Naive thymus-derived CD4-positive, alpha-beta T cell (primary cell): ENCODE measurements at places on chromosomes 7 and 10.

GRCh38 chr7:154767142-154767541 lies 235.8 kb downstream of the PAXIP1 start:
- DNase-seq: no peak

GRCh38 chr10:43763846-43764245 lies 115.2 kb upstream of the ZNF32 start:
- DNase-seq: no peak

- DNase-seq: no peak
These were observed 13.4 kb downstream of the WDR86 start for GRCh38 chr7:151396328-151396970.

DNA sequence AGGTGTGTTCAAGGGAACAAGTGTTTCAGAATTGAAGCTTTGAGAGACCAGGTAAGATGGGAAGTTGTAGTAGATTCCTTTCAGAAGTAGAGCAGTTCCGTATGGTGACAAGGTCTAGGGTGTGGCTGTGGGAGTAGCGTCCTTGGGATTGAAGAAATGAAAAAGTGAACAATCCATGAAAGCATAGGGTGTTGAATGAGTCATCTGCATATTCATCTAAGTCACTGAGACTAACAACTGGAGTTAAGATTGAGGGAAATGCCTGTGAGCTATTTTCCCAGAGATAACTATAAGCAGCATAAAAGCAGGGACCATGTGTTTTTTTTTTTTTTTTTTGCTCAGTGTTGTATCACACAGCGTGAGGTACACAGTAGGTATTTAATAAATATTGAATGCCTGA lies 134.8 kb downstream of the PHTF2 start:
- DNase-seq: no peak

- DNase-seq: peak; percentile 52
These were observed 574 bp upstream of the IL6 start for GRCh38 chr7:22726345-22726906.

DNA sequence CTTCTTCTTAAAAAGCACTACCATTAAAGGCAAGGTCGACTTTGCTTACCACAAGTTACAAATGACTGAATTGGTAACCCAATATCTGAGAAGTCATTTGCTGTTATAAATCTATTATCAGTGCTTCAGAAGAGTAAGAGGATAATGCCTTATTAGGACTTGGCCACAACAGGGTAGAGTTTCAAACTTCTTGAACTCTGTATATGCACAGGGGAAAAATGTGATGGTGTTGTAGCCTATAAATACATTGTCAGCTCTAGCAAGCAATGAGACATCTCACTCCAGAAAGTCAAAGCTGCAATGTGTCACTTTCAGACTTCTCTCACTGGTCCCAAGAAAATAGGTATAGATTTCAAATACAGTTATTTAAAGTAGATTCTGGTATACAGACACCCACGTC lies 9.3 kb downstream of the TFEC start:
- DNase-seq: no peak

DNA sequence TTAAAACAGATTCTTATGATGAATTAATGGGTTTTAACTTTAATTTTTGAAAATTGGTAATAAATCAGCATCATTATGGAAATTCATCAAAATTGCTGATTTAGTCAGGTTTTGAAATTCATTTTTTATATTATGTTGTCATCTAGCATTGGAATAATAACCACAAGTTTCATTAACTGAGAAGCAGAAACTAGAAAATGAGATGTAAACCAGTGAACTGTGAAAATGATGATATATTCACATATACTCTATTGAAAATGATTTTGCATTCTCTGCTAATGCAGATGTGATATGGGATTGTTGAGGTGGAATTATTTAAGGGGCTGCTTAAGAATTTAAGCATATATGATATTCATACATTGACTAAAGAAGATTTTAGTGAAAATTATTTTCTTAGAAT lies 316.1 kb upstream of the FZD1 start:
- DNase-seq: no peak

- DNase-seq: no peak
These were observed 13.1 kb downstream of the ATOH7 start for GRCh38 chr10:68218786-68219185.

DNA sequence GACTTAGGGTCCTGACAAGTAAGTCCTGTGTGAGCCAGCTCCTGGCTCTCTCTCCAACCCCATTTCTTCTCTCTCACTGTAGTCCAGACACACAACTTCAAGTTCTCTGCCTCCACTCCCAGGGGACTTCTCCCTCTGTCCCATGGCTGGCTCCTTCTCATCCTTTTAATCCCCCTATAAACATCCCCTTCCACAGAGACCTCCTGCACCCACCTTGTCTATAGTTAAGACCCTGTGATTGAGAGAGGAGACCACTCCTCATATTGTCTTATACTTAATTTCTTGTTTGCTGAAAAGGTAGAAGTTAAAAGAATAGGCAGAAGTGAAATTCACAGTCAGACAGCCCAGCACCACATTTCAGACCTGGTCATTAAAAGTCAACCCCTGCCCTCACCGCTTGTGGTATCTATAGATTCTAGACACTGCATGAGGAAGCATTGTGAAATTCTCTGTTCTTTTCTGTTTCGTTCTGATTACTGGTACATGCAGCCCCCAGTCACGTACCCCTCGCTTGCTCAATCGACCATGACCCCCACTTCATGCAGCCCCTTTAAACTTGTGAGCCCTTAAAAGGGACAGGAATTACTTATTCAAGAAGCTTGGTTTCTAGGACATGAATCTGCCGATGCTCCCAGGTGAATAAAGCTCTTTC lies 125.6 kb upstream of the FRMD4A start:
- DNase-seq: no peak

DNA sequence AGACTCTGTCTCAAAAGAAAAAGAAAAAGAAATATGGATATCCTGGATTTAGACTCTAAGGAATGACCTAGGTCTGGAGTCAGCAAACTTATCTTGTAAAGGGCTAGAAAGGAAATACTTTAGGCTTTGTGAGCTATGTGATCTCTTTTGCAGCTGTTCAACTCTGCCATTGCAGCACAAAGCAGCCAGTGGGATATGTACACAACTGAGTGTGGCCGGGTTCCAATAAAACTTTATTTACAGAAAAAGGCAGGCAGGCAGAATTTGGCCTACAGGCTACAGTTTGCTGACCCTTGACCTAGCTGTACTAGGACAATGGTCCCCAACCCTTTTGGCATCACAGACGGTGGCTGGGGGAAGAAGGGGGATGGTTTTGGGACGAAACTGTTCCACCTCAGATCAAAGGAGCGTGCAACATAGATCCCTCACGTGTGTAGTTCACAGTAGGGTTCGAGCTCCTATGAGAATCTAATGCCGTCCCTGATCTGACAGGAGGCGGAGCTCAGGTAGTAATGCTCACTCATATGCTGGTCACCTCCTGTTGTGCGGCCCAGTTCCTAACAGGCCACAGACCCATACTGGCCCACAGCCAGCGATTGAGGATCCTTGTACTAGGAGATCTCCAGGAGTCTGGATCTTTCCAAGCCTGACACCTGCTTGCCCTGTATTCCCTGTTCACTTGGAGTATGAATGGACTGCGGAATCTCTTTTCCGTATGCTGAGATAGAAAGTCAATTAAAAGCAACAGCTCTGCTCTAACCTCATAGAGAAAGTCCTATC lies 63.0 kb downstream of the CUL1 start:
- DNase-seq: no peak

GRCh38 chr10:31087011-31087410 lies 55.3 kb upstream of the ZNF438 start:
- no peak for DNase-seq

- DNase-seq: no peak
These were observed 110.5 kb upstream of the GPR26 start for GRCh38 chr10:123555616-123556015.
